H9 (cell line): ENCODE measurements at places on chromosomes 12 and 14. TPM values are rescaled to one million over a fixed set of nuclear protein-coding genes. Genes with fewer than 3 reads are reported as not detected.

DNA sequence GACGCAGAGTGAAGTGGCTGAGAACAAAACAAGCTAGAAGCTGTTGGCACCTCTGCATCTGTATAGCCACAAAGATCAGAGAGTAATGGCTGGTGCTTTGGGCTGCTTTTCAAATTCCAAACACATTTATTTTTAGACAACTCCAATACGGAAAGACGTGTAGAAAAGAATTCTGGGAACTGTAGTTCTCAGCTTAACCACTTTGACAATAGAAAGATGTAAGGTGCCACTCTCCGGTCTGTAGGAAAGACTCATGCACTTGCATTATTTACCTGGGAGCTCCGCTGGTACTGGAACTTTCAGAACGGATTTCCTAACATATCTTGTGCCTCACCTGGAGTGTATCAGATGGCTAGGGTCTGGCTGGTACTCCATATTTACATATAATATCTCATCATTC is 1.8 kb upstream of the OR4K2 start:
- no peaks in the 10 kb centered on the region for H3K27me3 ChIP-seq
- H3K4me1 ChIP-seq: no peaks in the 10 kb centered on the region
- peaks cover 10% of the 10 kb centered on the region for H3K36me3 ChIP-seq
- no peak overlapping the region for H3K4me3 ChIP-seq

- DNase-seq: no peak
- no peaks in the 10 kb centered on the region for H3K4me1 ChIP-seq
- H3K27me3 ChIP-seq: no peaks in the 10 kb centered on the region
- H3K36me3 ChIP-seq: no peaks in the 10 kb centered on the region
- H3K27ac ChIP-seq: no peak overlapping the region
These were observed 50.1 kb downstream of the RASSF3 start for GRCh38 chr12:64660237-64661018.

Gene ART4
- total RNA-seq: not detected in 2 replicates

- DNase-seq: no peak
- H3K4me1 ChIP-seq: 0 out of 2 replicates have a peak, but pooled peaks cover 2% of the 10 kb centered on the region
- no peaks in the 10 kb centered on the region for H3K27me3 ChIP-seq
- H3K27ac ChIP-seq: no peak overlapping the region
- H3K36me3 ChIP-seq: no peaks in the 10 kb centered on the region
These were observed 21.8 kb upstream of the RTRAF start for GRCh38 chr14:51967521-51967920.

DNA sequence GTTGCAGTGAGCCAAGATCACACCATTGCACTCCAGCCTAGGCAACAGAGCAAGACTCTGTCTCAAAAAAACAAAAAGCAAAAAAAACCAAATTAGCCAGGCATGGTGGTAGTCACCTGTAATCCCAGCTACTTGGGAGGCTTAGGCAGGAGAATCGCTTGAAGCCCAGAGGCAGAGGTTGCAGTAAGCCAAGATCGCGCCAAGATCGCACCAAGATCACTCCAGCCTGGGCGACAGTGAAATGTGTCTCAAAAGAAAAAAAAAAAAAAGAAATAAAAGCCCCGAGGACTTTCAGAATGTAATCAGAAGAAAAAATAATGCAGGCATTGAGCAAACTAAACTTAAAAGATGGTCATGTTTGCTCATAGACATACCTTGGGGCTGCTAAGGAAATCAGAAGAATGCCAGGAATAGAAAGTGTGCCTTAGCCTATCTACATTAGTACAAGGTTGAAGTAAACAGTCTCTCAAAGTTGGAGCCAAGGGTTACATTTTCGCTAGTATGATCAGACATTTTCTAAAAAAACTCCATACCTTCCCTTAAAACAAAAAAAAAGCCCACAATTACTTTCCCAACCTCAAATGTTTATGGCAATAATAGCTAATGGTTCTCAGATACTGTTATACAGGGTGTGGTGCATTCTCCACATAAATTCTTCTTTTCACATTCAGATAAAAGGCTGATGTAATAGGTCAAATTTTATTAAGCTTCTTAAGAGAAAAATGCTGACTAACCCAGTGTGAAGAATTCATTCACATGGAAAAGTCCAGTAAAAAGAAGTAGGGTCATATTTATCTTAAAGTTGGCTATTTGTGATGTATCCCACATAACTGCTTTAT is 15.8 kb downstream of the DTD2 start:
- no peaks in the 10 kb centered on the region for H3K27me3 ChIP-seq
- H3K27ac ChIP-seq: no peak overlapping the region
- DNase-seq: no peak

DNA sequence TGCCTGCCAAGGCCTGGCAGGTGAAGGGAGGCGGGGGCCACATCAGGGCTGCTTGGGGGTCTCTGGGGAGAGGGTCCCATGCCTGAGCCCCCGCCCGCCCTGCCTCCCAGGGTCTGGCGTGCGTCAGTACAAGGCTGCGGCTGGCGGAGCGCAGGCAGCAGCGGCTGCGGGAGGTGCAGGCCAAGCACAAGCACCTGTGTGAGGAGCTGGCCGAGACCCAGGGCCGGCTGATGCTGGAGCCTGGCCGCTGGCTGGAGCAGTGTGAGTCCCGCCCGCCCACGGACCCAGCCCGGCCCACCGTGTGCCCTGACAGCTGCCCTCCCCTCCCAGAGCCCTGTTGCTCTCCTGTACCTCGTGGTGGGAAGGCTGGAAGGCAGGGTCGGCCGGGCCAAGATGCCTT is 40.7 kb downstream of the KIF26A start:
- no peak overlapping the region for H3K4me3 ChIP-seq
- no peaks in the 10 kb centered on the region for H3K4me1 ChIP-seq
- DNase-seq: no peak
- no peaks in the 10 kb centered on the region for H3K27me3 ChIP-seq

- H3K4me3 ChIP-seq: no peak overlapping the region
- H3K27ac ChIP-seq: no peak overlapping the region
- no peaks in the 10 kb centered on the region for H3K27me3 ChIP-seq
- no peak for DNase-seq
- peaks cover 28% of the 10 kb centered on the region for H3K36me3 ChIP-seq
- H3K4me1 ChIP-seq: no peaks in the 10 kb centered on the region
These were observed 26.6 kb upstream of the KLRB1 start for GRCh38 chr12:9634177-9634803.

DNA sequence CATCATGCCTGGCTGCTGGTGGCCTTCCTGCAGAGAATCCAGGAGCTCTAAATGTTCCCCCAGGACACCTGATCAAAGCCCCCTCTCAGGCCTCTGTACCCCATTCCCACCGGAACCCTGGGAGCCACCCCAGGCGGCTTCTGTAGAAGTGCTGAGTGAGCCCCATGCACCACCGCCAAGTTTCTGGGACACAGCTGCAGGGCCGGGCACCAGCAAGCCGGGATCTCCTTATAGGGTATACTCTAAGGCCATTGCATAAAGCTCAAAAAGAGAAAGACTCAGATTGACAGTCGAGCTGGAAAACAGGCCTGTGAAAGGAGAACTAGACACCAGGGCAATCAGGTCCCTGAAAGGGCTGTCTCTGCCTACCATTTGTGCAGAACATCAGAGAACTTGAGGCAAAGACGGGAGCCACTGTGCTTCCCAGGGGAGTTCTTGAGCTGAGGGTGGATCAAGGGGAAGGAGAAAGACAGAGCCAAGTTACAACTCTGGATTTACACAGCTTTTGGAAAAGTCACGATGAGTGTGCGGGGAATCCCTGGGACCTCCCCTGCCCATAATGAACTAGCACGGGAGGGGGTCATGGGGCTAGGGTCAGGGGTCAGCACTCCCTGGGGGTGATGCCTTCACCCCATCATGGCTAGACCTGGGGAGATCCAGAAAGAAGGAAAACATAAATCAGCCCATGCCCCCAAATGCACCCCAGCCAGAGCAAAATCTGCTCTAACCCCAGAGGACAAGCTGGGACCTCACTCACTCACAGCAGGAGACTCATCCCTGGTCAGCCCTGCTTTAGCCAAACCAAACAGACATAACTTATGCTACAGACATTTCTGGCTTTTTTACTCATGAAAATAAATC is 51.1 kb downstream of the ITPK1 start:
- no peak overlapping the region for H3K4me3 ChIP-seq
- H3K27me3 ChIP-seq: no peaks in the 10 kb centered on the region
- no peak overlapping the region for H3K27ac ChIP-seq
- H3K4me1 ChIP-seq: peaks cover 2% of the 10 kb centered on the region; the same call in 1 of the 2 replicates

- no peak for DNase-seq
- no peak overlapping the region for H3K27ac ChIP-seq
- H3K4me1 ChIP-seq: no peaks in the 10 kb centered on the region
- H3K36me3 ChIP-seq: no peaks in the 10 kb centered on the region
These were observed 435.3 kb upstream of the TMTC1 start for GRCh38 chr12:30219047-30219446.

DNA sequence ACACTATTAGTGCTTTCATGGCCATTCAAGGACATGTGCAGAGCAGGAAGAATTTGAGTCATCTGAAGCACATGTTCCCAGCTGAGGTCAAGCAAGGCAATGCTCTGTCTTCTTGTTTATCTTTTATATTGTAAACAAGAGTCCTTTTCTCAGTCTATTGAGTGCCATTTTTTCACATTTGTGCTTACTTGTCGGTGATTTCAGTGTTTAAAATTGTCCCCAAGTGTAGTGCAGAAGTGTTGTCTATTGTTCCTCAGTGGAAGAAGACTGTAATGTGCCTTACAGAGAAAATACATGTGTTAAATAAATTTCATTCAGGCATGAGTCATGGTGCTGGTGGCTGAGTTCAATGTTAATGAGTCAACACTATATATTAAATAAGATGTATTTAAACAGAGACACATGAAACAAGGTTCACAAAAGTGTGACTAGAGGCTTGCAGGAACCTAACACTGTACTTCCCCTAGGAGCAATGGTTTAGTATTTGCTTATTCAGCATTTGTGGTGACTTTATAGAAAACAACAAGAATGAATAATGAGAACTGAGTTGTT is 391.1 kb downstream of the LRIG3 start:
- no peaks in the 10 kb centered on the region for H3K36me3 ChIP-seq
- DNase-seq: no peak
- no peaks in the 10 kb centered on the region for H3K27me3 ChIP-seq
- no peak overlapping the region for H3K4me3 ChIP-seq
- no peaks in the 10 kb centered on the region for H3K4me1 ChIP-seq

DNA sequence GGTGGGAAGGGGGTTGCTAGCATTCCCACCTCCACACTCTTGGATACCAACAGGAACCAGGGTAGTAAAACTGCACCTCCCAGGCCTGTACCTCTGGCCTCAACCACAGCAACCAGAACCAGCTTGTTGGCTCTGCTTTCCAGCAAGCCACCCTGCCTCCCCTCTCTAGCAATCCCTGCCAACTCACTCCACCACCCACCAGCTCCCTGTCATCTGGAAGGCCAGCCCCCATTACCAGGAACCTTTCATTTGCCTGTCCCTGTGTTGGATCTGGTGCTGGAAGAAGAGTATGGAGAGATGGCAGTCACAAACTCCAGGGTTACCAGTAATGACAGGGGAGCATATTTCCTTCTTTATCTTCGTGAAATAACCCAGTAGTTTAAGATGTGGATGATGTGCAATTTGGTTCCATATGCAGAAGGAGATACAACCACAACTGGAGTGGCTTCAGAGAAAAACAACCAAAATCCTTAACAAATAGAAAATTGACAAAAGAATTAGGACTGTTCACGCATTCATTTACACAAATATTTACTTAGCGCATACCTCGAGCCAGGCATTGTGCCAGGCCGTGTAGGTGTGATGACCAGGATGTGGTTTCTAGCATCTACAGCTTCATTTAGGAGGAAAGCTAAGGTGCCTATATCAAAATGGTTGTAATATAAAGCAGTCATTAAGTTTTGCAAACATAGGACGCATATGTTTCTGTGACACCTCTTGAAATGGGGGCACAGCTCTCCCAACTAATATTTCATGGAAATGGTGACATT is 3.4 kb downstream of the B4GALNT3 start:
- 0 out of 2 replicates have a peak, but pooled peaks cover 4% of the 10 kb centered on the region for H3K4me1 ChIP-seq
- no peak overlapping the region for H3K27ac ChIP-seq
- peaks cover 5% of the 10 kb centered on the region; the same call in 1 of the 3 replicates for H3K36me3 ChIP-seq

DNA sequence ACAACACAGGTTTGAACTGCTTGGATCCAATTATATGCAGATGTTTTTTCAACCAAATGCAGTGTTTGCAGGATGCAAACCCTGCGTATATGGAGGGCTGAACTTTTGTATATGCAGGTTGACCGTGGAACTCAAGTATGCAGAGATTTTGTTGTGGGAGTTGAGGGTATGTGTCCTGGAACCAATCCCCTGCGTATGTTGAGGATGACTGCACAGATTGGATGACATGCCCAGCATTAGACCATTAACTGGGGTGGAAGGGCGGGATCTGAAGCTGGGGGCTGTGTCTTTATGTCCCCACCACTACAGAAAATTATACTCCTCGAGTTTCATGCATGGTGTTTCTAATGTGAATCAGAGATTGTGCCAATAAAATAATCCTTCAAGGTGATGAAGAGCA is 162.2 kb upstream of the RMST start:
- no peak overlapping the region for H3K4me3 ChIP-seq
- H3K27ac ChIP-seq: no peak overlapping the region
- DNase-seq: no peak

DNA sequence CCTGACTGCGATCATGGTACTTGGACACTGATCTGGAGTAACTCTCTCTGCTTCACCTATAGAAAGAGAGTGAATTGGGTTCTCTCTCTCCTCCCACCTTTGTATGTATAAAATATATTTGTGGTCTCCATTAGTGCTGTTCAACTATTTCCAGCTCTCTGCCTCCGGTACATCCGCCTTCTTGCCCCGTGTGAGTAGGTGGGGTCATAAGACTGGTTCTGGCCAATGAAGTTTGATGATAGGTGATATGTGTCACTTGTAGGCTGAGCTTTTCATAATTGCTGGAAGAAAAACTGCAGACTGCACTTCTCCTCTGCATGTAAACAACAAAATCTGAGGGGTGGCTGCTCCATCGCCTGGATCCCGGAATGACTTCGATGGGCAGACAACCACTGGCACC is 210.4 kb downstream of the EXOC5 start:
- DNase-seq: no peak
- H3K4me1 ChIP-seq: no peaks in the 10 kb centered on the region
- H3K27ac ChIP-seq: no peak overlapping the region
- no peak overlapping the region for H3K4me3 ChIP-seq

Gene CLEC4D
- 0.42 and 0.48 TPM in 2 replicates for total RNA-seq

Gene TMEM253
- 1.9 and 2.2 TPM in 2 replicates for total RNA-seq

Gene KNTC1
- 66.8 and 71.3 TPM in 2 replicates for total RNA-seq

Gene ASPG
- total RNA-seq: 0.24 and 0.33 TPM in 2 replicates

Gene LPAR5
- total RNA-seq: 0.22 TPM in 2 replicates

- H3K36me3 ChIP-seq: no peaks in the 10 kb centered on the region
- no peak overlapping the region for H3K4me3 ChIP-seq
- H3K27ac ChIP-seq: no peak overlapping the region
- DNase-seq: no peak
- H3K4me1 ChIP-seq: no peaks in the 10 kb centered on the region
These were observed 3.1 kb upstream of the GYS2 start for GRCh38 chr12:21607701-21608100.

DNA sequence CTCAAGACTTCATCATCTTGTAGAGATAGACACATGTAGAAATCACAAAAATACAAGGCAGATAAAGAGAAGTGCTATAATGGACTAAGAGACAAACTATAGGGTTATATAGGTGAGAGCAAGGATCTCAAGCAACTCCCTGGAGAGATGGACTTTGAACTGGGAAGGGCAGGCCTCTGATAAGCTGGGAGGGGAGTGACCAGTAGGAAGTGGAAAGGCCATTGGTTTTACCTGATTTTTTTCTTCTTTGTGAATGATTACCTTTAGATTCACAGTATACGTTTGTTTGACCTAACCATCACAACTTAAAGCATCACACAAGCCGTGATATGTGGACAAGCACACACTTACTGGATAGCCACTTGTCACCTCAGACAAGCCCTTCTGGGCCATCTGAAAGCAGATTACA is 5.2 kb upstream of the TEP1 start:
- DNase-seq: no peak
- no peaks in the 10 kb centered on the region for H3K36me3 ChIP-seq
- H3K4me1 ChIP-seq: no peaks in the 10 kb centered on the region
- no peak overlapping the region for H3K27ac ChIP-seq
- H3K27me3 ChIP-seq: no peaks in the 10 kb centered on the region

Gene RFX4
- 0.13 and 0.57 TPM in 2 replicates for total RNA-seq

Gene TSPAN9
- total RNA-seq: 16.8 and 19.0 TPM in 2 replicates
